ENCODE measurements at places on chromosomes 11 and 22.

- DNase-seq = no peak
These were observed 36.9 kb downstream of the NAALAD2 start for GRCh38 chr11:90171359-90171758.

DNA sequence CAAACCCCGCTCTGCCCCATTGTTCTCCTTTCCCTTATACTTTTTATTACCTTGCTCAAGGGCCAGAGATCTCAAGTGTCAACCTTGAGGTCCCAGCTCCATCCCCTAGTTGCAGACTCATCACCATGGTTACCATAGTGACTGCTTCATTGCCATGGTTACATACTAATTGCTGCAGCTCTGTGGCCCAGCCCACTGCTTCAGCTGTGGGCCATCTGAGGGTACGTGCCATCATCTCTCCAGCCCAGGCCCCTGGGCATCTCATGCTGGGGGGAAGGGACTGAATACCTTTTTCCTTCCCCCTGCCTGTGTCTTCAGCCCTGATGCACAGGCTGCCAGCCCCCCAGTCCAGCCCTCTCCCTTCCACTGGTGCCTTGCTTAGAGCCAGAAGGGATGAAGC is 22.2 kb downstream of the TREH start:
- no peak for DNase-seq

DNA sequence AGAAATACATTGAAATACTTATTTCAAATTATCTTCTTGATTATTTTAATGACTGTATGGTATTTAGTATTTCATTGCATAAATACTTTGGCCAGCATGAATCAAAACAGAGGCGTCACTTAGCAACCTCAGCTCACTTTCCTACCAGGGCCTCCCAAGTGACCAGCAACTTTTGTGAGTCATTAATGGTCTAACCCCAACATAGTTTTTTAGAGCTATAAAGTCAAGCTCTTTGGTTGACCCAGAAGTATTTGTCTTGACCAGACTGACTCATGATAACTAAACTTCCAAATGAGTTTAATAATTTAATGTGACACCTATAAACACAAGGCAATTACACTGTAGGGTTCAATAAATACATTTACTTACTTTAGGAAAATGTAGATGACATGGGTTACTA is 27.9 kb upstream of the RBMXL2 start:
- DNase-seq = no peak

GRCh38 chr11:88303037-88303436 is 34.5 kb downstream of the CTSC start:
- DNase-seq = no peak

GRCh38 chr11:131370090-131370751 is at the start of gene NTM:
TSS of gene NTM (plus strand) at chr11:131370615.
- no peak for DNase-seq

GRCh38 chr11:117607449-117607848 is 189.6 kb downstream of the DSCAML1 start:
- DNase-seq = no peak

DNA sequence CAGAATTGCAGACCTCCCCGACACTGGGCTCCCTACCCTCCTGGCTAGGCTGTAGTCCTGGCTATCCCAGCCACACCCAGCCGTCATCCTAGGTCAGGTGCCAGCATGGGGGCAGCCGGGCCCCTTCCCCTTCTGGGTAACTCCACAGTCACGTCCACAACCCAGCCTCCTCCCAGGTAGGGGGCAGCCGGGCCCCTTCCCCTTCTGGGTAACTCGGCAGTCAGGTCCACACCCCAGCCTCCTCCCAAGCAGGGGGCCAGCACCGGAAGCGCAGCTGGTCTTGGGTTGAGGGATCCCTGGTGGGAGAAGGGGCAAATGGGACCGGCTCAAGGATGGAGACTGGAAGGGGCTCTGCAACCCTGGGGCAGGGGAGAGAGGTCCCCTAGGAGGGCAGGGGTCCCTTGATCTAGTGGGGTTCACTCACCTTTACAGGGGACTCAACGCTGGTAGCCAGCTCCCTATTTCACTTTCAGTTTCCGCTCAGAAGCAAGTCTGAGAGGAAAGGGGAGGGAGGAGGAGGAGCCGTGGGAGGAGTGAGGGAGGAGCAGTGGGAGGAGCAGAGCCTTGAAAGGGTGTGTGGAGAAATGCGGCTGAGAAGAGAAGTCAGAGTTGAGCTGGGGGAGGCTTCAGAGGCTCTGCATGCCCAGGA is at the start of gene TRIM21:
TSS of gene TRIM21 (minus strand) at position 494 of the 649 bp plus-strand sequence. CDS start 3,293 bp downstream, outside the sequence.
- DNase-seq = peak; percentile 75

DNA sequence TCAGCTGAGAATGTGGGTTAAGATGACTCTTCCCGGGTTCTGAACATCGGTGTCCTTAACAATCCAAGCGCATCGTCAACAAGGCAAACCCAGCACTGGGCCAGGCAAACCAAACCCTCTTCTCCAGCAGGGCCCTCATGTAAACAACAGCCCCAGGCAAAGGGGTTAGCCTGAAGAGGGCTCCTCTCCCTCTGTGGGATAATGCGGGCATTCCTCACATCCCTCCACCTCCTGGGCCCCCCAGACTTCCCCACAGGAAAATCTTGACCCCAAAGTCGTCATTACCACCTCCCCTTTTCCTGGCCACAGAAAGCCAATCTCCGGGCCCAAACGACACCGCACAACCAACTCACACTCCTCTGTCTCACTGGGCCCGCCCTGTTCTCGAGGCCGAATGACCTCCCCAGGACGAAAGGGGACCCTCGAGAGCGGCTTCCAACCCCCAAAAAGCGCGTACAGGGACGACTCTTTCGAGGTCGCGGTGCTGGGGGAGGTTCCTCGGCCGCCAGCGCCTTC is 566 bp downstream of the DDB1 start:
- no peak for DNase-seq

DNA sequence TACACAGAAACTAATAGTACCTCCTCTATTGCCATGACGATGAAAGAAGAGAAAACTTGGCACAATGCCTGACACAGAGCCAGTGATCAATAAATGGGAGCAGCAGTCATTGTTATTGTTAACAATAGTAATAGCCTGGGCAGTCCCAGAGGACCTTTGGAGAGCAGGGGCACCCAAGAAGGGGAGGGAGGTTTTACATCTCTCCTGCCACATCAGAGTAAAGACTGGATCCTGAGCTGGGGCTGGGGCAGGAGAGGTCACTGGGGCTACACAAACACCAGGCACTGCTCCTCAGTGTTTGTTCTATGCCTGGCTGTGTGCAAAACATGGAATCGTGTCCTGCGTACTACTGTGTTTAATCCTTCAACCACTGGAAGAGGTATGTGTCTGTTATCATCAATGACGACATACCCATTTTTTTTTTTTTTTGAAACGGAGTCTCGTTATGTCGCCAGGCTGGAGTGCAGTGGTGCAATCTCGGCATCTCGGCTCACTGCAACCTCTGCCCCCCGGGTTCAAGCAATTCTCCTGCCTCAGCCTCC is 25.0 kb upstream of the CREB3L1 start:
- no peak for DNase-seq

DNA sequence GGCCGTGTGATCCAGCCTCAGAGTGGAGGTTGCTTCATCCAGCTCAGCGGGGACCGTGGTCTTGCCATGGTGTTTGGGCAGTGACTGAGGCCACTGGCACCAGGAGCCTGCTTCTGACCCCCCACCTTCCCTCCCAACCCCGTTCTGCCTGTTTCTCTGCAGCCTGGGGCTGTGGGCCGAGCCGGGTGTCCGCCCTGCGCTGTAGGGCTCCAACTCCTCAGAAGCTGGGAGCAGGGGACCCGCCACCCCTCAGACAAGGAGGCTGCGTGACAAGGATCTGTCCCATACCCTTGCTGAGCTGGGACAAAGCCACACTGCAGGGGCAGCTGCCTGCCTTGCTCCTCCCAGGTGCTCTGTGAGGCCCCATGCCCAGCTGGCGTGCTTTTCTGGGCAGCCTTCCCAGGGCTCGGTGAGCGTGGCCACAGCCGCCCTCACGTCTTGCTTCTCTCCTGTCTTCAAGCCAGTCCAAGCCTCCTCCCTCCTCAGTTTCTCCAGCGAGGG is 11.7 kb upstream of the ARFGAP3 start:
- DNase-seq = no peak

- no peak for DNase-seq
These were observed 118.3 kb upstream of the CD82 start for GRCh38 chr11:44446996-44447771.

DNA sequence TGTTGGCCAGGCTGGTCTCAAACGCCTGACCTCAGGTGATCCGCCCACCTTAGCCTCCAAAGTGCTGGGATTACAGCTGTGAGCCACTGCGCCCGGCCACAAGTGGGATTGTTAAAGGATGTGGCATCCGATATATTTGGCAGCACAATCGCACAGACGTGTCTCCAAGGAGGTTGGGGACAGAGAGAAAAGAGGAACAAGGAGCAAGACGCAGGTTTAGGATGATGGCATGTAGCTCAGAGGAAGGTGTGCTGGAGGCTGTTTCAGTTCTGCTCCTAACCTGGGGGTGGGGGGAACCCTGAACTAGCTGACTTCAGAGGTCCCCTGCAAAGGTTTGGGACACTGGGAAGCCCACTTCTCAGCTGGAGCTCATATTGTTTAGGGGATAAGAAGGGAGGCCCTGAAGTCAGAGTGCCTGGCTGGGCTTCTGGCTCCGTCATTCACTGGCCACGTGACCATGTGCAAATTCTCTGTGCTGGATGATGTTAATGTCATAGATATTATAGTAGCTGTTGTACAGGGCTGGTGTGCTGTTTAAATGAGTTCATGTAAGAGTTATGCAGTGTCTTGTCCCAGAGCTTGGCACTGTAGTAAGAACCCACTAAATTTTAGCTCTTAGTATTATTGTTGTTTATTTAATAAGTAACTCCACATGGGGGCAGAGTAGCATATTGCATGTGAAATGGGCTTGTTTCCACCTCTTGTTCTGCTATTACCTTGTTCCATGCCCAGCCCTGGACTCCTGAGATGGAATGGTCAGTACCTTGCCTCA is 129.7 kb downstream of the ST3GAL4 start:
- DNase-seq = no peak
